ENCODE measurements at places on chromosomes 5 and 9.

GRCh38 chr5:40124367-40124766 lies 555.3 kb upstream of the PTGER4 start:
- DNase-seq, result peak; percentile 7

DNA sequence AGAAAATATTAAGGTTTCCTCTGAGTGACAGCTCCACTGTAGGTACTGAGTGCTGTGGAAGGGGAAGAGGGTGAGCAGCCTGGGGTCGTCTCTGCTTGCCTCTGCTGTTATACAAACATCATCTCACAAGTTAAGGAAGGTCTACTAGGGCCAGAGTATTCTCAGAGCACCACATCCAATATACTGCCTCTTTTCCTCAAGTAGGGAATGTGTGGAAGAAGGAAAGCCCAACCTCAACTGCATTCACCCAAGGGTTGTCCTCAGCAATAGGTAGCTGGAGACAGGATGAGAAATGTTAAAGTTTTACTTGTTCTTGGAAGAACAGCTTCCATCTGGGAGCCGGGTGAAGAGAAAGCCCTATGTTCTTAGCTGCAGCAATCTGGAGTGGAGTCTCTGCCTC lies 1062.3 kb upstream of the CDH10 start:
- no peak for DNase-seq

- no peak for DNase-seq
Measured at GRCh38 chr9:130343445-130343918, 77.9 kb downstream of the HMCN2 start.

GRCh38 chr5:141512390-141512910 lies 23.6 kb downstream of the PCDHGC5 start:
- DNase-seq, result peak; percentile 17

DNA sequence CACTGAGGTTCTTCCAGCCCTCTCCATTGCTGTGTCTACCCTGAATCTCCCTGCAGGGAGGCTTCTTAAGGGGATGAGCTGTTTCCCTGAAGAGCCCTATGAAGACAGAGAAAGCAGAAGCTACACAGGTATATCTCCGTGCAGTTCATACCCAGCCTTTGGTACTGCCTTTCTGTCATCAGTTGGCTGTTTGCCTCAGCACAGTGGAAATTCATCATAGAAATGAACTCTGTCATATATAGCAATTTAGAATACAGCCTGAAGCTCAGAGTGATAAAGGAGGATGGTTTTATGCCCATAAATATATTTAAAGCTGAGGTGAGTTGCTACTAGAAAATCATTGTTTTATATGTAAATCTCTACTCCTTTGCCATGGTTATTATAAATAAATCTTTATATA lies 42.6 kb upstream of the KCNN2 start:
- DNase-seq, result no peak

DNA sequence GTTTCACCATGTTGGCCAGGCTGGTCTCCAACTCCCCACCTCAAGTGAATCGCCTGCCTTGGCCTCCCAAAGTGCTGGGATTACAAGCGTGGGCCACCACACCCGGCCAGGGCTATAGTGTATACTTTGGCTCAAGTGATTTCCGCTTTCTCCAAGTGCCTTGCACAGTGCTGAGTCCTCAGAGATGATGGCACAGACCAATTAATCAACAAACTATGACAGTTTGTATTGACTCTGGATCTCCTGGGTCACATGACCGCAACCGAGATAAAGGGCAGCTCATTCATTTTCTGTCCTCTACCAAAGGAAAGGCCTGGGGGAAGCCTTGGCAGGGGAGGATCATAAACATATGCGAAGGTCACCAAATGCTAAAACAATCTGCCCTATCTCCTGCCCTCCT lies 11.4 kb upstream of the LARP1 start:
- no peak for DNase-seq

DNA sequence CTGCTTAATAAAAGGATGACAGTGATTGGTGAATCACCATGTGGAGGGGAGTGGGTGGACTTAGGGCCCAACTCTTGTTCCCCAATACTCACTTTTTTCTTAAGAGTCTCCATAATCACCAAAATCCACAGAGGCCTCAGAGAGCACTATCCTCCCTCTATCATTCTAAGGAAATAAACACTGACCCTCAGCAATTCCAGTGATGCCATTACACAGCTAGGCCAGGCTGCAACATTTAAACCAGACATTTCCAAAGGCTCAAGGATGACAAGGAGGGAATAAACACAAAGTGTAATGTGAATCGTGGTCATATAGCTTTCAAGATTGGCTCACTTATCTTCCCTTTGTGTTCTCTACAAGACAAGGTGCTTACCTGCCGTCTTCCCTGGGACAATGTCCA lies 2.4 kb upstream of the ARSI start:
- no peak for DNase-seq

DNA sequence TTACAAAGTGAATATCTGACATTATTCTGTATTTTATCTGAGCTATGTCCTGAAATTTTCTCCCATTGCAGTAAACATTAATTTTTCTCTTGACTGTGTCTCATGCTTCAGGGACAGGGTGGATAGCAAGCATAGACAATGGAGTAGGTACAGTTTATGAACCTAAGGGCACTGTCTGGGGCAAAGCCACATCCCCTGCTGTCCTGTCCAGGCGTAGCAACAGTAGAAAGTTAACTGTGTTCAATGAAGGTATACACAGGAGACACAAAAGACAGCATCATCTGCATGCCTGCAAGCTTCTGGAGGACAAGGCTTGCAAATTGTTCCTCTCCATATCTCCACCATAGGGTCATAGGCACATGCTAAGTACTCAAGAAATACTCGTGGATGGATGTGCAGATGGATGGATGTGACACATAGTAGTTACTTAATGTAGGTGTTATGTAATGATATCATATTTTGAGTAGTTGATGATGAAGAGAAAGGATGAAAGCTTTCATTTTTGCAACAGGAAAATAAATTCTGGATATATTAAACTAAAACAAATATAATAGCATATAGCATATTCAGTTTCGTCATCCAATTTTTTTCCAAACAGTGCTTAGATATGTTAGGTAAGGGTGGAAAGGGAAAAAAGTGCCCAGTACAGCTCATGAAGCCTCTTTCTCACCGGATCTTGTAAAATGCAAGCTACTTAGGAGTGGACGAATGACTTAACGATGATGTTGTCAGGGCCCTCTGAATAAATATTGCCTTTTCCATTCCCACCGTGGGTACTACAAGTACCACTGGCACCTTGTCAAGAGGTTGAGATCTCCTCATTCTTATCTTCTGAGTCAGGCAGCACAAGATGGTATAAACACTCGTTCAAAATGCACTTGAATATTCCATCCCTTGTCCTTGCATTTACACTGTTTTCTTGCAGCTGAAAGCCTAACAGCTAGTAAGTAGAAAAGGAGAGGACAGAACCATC lies 19.9 kb upstream of the ZSWIM6 start:
- DNase-seq, result no peak

- DNase-seq, result peak; percentile 84
Measured at GRCh38 chr9:100394816-100395215, 32.1 kb upstream of the MSANTD3 start.
